ENCODE measurements at places on chromosomes 7 and 10. TPM values are rescaled to one million over a fixed set of nuclear protein-coding genes. Genes with fewer than 3 reads are reported as not detected.

DNA sequence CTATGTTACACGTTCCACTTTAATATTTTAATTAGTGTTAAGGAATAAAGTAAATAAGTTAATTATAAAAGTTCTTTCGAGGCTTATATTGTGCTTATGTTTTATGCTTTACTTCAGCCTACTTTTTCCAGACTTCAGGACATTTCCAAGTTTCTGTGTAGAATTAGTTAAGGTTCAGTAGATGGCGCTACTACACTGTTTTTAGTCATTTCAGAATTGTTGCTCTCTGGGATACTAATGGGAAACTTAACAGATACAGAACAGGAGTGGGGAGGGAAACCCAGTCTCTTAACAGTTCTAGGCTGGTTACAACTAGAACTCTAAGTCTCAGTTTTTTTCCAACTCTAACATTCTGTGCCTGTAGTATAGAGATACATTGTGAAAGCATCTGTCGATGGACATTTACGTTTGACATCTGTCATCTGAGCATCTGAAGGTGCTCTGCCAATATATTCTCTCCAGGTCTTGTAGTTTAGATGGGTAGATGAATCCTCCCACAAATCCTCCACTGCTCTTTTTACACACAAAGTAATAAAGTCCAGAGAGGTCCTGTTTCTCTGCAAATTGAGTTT is 56.8 kb upstream of the FAM171A1 start:
- DNase-seq, result peak; percentile 54

DNA sequence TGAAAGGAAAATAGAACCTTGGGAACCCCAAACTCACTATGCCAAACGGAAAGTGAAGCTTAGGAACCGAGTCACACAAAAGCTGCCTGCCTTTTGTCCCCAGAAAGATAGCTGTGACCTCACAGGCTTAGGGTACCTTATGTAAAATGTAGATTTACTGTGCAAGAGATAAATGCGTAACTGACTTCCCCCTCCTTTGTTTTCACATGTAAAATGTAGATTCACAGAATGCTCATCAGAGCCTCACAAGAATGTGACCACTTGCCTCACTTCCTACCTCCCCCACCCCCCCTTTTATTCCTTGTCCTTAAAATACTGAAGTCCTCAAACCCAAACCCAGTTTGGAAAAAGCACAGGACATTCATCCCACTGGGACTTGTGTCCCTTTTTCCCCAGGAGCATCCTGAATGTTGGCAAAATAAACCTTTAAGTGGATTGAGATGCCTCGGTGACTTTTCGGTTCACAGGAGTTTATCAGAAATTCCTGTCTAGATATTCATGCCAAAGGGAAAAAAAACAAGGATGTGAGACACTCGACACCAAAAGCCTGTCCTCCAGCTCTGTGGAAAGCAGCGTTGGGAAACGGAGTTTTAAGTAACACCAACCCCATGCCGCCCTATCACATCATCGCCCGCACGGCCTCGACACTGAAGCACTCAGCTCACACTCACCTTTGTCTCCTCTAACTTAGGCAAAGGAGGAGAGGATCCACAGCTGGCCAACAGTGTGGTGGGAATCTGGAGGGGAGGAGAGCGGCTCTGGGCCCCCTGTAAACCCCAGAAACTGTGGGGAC is 45.9 kb downstream of the SVIL start:
- peak; percentile 55 for DNase-seq

SLC26A5 gene
- not detected for polyA plus RNA-seq

CROT gene
- polyA plus RNA-seq, result 7.2 TPM

MSS51 gene
- polyA plus RNA-seq, result 1.3 TPM

All from IMR-90 (cell line).